ENCODE measurements at places on chromosomes 11 and 22.

DNA sequence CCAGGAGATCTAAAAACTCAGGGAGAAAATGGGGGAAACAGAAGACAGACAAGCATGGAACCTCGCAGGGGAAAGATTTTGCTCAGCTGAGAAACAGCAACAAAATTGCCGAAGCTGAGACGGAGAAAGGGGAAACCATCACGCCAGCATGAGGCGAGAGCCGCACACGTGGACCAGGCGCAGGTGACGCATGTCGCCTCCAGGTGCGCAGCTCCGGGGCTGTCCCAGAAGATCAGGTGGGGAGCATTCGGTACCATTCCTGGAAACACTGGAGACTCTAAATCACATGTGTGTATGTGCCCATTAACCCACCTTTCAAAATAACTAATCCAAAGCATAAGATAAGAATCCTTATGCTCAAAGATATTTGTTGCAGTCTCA is 121.7 kb downstream of the BRD1 start:
- DNase-seq = no peak

GRCh38 chr22:26535603-26535908 is 23.3 kb upstream of the TFIP11 start:
- DNase-seq = no peak

DNA sequence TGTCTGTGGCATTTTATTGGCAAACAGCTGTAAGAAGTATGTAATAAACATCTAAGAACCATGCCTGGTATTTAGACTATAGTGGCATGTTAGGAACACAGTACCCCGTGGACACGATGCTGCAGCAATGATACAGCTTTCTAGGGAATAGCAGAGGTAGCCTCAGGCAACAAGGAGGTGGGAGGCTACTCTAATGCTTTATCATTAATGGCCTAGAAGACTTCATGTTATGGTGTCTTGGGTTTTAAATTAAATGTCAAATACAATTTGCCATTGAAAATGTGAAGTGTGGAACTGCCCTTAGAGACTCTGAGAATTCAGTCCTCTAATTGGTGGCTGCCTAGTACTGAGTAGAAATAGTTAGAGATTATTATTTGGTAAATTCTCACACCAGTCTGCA is 516.9 kb downstream of the CNTN5 start:
- DNase-seq = no peak

DNA sequence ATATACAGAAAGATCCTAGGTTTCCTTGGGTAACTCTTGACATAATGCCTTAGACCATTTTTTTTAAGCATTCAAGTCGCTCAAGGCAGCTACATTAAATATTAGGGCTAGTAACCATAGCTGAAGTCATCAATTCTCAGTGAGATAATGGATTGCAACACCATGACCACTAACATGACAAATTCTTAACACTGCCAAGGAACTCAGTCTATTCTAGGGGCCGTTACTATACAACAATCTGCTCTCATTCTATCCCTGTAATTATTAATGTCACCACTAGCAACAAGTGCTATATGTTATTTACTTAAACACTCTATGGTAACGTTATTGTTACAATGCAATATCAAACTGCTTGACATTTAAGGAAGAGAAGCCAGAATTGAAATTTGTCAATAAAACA is 3.2 kb upstream of the STK33 start:
- DNase-seq = no peak

GRCh38 chr11:69841859-69842698 is 22.9 kb upstream of the FGF3 start:
- no peak for DNase-seq

- no peak for DNase-seq
Measured at GRCh38 chr11:37598381-37598780, 1000.3 kb upstream of the RAG2 start.

- DNase-seq = no peak
Measured at GRCh38 chr11:107482234-107482633, 24.6 kb upstream of the CWF19L2 start.

GRCh38 chr11:34358258-34358727 is 483 bp upstream of the ABTB2 start:
- DNase-seq = no peak

- DNase-seq = peak; percentile 74
Measured at GRCh38 chr11:17389211-17389956, 925 bp upstream of the KCNJ11 start.

DNA sequence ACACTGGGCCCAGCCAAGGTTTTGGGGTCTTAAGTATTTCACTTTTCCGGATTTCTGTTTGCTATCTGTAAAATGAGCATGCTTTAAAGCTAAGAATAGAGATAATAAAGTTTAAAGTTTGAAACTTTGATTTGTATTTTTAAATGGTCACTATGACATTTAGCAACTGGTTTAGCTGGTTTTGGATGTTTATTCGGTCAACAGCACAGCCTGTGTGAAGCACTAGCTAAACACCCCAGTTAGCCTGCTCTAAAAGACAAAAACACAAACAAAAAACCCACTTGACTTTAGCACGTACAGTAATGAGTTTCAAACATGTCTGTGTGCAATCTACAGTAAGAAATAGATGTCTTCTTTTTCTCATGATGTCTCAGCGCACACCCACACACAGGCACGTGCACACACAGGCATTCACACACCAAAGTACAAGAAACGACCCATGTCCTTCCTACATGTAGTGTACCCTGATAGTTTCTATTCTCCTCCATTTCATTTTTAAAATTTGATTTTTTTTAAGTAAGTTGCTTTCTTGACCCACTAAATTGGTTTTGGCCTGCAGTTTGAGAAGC is 29.4 kb downstream of the SLC1A2 start:
- DNase-seq = no peak

GRCh38 chr22:35575116-35575748 is 34.6 kb downstream of the RASD2 start:
- no peak for DNase-seq

- DNase-seq = no peak
Measured at GRCh38 chr11:134668076-134668475, 256.0 kb upstream of the B3GAT1 start.

- DNase-seq = no peak
Measured at GRCh38 chr11:68403424-68403823, 57.1 kb upstream of the PPP6R3 start.

DNA sequence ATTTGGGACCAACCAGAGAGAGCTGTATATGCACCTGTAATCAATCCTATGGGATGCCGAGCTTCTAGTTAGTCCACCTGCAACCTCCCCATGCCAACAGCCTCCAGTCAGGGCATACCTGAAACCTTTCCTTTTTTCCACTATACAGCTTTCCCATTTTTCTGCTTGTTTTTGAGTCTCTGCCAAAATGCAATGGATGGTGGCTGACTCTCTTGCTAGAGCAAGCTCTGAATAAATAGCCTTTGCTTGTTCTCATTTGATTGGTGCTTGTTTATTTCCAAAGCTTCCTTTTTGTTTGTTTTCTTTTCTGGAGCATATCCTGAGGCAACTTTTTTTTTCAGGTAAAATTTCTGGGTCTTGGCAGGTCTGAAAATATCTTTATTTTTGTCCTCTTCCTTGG is 58.0 kb upstream of the PLET1 start:
- no peak for DNase-seq

DNA sequence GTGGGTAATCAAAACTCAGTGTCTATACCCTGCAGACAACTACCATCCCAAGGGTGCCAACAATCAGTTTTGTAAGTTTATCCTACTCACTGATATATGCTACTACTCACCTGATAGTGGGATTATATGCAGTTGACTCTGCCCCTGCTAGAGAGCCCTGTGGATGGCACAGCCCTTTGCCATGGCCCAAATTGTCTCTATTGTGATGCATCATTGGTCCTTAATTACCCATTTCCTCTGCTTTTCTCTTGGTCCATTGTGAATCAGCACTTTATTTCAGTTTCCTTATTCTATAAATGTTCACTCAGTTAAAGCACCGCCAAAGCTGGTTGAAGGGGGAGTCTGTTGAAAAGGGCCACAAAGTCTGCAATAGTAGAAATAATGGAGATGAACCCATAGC is 42.3 kb downstream of the PLAAT5 start:
- DNase-seq = no peak

DNA sequence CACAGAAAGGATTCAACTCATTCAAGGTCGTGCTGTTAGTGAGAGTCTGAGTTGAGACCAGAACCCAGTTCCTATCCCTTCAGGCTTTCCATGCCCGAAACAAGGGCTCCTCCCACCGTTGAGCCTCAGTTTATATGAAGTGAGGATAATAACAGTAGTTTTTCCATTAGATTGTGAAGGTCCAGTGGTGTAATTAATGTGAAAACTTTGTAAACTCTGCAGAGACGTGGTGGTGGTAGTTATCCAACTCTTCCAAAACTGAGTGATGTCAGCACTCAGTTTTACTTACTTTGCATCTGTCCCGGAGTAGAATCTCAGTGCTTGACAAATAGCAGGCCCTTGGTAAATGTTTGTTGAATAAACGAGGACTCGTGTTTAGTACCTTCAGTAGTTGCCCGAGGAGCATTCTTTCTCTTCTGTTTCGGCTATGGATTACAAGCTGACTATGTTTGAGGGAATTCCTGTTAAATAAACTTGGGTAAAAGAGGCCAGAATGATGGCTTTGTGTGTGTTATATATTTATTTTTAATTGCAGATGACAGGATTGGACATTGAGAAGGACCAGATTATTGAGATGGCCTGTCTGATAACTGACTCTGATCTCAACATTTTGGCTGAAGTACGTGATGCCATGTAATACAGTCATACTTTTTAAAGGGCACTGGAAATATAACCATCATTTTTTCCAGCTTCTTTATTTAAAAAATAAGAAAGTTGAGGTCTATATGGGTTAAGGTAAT is 1.0 kb downstream of the REXO2 start:
- DNase-seq = no peak

- DNase-seq = no peak
Measured at GRCh38 chr11:19951558-19952115, 208.6 kb downstream of the DBX1 start.

GRCh38 chr22:27729246-27729645 is 72.3 kb downstream of the MN1 start:
- DNase-seq = no peak

- DNase-seq = no peak
Measured at GRCh38 chr11:123325533-123325932, 104.5 kb upstream of the GRAMD1B start.

GRCh38 chr22:46774253-46774979 is 12.0 kb downstream of the TBC1D22A start:
- no peak for DNase-seq

DNA sequence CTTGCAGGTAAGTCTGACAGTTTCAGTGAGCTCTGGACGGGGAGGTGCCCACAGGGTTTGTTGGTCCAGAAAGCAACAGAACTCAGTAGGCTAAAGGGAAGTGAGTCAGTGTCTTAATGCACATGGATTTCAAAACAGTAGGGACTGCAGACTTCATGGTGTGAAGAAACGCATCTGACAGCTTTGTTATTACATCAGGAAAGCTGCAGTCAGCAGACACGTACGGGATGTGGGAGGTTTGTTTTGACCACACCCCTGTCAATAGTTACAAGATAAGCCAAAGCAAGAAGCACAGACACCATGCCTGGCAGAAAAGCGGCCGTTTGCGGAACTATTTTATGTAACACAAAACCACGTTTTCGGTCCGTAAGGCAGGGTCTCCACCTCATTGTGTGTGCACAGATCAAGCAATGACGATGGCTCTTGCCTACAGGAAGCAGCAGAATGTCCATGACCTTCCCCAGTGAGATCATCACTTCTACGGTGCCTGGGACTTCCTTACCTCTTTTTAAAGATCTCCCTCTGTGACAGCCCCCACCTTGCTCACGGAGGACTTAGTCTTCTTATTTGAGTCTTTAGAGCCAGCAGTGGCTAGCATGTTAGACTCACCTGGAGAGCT is 58.2 kb upstream of the FTH1 start:
- DNase-seq = peak; percentile 70

- no peak for DNase-seq
Measured at GRCh38 chr11:120651836-120652235, 140.3 kb downstream of the GRIK4 start.

DNA sequence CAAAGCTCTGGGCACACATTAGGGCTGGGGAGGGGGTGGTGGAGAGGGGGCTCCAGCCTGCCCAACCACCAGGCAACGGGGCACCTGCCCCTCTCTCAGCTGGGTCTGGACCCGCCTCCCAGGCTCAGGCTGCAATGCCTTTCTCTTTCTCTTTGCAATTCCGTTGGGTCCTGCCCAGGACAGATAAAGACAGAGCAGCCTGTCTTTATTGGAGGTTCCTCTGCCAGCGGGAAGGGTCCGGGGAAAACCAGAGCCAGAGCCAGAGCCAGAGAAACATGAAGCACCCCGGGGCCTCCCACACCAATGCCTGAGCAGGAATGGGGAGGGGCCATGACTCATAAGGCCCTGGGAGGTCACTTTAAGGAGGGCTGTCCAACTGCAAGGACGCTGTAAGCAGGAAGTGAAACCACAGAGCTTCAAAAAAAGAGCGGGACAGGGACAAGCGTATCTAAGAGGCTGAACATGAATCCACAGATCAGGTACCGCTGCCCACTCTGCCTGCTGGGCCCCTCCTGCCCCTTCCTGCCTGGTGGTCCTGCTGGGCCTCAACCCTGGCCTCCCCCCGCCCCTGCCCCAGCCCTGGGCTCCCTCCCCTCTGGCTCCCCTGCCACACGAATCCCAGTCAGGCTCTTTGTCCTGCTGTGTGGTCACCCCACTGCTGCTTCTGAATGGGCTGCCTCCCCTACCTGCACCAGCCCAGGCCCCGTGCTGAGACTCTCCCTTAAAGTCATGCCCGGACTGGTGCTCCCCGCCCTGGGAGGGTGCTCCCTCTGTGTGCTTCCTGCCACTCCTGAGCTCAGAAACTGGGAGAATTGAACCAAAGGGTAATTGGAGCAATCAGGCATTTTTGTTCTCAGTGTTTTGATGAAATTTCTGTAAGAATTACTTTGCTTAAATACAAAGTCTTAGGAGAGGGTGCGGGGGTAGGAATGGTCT is at the start of gene APOBEC3B:
TSS of gene APOBEC3B (plus strand) at position 356 of the 936 bp plus-strand sequence. CDS start at position 463, 107 bp downstream.
- DNase-seq = peak; percentile 62

DNA sequence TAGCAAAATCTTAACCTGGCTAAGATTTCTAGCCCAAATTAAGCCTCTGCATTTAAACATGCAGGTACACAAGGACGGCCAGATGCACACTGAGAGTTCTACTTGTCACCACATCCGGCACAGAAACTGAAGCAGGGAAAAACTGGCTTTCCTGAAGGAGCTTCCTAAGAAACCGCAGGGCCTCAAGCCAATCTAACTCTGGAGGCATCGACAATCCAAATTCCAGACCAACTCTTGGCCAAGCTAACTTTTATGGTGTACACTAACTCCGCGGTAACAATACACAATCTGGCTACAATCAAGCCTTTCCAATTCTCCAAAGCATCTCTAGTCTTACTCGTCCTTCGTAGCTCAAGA is 1.2 kb downstream of the MSANTD2 start:
- no peak for DNase-seq

GRCh38 chr11:128336203-128336602 is 251.2 kb downstream of the ETS1 start:
- no peak for DNase-seq

- no peak for DNase-seq
Measured at GRCh38 chr11:59841514-59841913, 3.8 kb downstream of the CBLIF start.

GRCh38 chr22:50719814-50720300 is 18.1 kb upstream of the ACR start:
- DNase-seq = no peak

- DNase-seq = no peak
Measured at GRCh38 chr11:71372693-71373657, 75.2 kb downstream of the DHCR7 start.

Data from effector memory CD8-positive, alpha-beta T cell (primary cell).